ENCODE measurements at places on chromosomes 1 and 21.

DNA sequence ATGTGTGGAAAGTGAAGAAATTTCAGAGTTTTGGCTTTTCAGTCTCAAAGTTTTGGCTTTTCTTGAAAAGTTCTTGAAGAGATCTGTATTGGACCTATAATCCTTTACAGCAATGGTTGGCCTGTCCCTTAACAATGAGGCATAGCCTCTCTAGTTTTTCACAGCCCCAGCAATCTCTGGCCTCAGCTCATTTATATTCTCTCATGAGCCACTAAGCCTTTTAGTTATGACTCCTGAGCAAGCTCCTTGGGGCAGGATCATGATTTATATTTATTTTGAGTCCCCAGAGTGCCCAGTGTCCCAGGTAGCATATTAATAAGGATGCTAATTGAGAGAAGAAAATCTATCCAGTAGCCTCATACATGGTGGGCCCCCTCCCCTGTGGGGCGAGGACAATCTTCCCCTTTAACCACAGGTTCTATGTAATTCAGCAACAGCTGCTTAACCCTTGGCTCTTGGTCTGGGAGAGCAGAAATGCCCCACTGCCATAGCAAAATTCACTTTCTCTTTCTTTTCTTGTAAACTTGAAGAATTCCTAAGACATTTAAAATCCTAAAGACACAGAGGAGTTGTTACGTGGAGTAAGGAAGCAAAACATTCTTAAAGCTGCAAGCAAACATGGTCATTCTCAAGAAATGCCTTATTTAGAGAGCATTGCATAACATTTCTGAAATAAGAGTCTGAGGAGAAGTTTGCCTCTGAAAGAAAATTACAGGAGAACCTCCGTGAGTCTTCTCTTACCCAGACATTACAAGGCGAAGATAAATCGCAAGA lies 6.3 kb downstream of the NGF start:
- DNase-seq, result no peak

- no peak for DNase-seq
Measured at GRCh38 chr1:80659161-80659560, 1141.6 kb upstream of the ADGRL2 start.

DNA sequence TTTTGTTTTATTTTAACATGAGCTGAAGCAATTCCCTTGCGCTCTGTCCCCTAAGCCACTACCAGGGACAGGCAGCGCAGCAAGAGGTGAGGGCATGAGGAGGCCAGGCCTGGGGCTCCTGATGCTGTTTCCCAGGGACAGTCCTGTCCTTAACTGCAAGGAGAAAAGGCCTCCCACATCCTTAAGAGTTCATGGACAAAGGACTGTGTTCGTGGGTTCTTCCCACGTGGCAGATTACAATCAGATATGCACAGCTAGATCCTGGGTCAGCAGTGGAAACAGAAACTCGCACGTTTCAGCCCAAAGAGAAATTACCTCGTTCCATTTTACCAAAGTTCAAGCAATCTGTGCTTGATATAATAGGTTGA lies 85.8 kb downstream of the MIS18A start:
- DNase-seq, result no peak

DNA sequence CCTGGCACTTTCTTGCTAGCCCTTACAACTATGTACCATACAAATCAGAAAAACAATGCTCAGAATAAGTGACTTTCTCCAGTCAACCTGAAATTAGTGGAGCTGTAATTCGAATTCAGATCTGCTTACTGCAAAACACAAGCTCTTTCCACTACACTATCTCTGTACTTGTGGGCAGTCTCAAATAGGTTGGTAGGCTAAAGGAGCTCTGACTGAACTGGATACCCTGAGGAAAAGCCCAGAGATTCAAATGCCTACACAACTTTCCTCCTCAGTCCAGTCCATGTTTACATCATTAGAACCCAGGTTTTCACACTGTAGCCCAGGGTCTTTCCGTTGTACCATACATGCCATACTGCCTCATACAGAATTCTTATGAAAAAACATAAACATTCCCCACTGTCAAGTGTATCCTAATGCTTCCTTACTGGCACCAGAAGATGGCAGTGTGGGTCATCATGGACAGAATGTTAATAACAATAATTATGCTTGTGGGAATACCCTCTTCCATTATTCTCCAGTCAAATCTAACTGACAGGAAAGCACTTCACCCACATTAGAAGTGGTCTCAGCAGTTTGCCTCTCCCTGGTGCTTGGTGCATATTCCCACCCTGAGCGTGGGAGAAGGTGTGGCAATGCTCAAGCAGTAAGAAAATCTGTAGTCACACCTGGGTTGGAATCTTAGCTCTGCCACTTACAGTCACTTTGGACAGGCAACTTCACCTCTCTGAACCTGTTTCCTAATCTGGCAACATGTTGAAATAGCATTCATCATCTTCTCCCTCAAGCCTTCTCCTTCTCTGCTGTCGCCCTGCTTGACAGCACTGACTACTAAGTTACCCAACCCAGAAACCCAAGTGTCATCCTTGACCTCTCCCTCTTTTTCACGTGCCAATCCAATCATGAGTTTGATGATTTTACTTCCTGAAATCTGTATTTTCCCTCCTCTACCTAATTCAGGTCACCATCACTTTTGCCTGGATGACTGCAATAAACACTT lies 14.4 kb upstream of the ZFYVE9 start:
- no peak for DNase-seq

DNA sequence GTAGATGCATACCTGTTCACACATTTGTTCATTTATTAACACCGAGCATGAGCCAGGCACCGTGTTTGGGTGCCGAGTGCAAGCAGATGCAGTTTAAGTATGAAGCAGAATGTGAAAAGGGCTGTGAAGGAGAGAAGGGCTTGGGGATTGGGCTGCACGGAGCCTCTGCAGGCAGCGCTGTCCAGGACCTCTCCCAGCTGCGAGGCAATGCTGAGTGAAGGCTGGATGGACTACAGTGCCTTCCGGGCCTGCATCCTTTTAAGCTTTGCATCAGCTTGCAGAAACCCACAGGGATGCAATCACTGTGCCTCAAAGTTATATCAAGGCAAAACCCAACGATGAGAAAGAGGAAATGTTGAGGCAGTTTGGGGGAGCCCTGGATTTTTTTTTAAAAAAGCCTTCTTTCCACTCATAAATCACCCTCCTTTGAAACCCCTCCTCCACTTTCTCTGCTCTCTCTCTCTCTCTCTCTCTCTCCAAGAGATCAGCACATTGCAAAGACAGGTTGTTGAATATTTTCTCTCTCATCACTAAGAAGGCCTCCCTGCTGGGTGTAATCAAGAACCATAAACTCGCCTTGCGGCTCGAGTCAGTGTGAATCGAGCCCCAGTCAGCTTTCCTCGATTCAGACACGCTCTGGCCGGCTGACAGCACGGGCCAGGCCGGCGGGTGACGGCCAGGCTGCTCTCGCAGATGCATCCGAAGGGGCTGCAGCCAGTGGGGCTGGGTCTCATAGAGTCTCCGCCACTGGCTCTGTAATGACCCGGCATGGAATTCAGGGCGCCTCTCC lies 89.2 kb upstream of the POU3F1 start:
- DNase-seq, result no peak

DNA sequence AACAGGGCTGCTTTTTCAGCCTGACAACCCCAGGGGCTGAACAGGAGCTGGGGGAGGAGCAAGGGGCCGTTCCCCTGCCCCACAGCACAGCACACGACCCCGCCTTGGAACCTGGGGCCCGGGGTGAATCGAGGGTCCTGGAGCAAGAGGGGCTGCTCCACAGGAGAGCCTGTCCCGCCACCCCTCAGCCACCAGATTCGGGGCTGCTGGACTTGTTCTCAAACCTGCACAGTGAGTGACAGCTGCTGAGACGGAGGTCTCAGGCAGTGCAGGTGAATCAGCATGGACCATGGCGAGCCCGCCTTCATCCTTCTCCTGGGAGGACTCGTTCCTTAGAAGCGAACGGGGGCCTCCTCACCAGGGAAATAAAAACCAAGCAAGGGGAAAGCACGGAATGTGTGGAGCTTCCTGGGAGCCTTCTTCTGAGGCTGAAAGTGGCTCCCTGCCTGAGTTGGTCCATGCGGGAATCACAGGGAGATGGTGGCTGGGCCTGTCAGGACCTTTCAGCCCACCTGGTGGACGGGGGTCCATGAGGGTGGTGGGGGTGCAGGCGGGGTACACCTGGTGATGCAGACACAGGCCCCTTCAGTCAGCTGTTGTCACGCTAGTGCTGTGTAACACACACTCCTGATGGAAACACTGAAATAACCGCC lies 125.4 kb downstream of the SIK1 start:
- DNase-seq, result no peak

DNA sequence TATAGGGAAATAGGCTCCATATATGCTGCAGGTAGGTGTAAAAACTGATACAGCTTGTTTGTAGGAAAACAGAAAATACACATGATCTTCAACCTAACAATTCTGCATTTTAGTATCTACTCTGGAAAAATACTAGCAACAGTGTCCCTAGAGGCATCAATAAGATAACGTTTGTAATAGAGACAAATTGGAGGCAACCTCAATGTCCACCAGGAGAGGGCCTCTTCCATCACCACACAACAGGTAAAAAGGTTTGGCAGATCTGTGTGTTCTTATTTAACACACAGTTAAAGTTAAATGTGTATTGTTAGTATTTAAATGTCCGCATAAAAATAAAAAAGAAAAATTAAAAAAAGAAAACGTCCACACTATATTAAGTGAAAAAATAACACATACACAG lies 5.4 kb downstream of the EIF2D start:
- no peak for DNase-seq

- no peak for DNase-seq
Measured at GRCh38 chr1:17149771-17150170, 30.5 kb upstream of the PADI2 start.

GRCh38 chr1:235397733-235398132 lies 30.5 kb downstream of the TBCE start:
- no peak for DNase-seq
